ENCODE measurements at places on chromosomes 6 and 20.

DNA sequence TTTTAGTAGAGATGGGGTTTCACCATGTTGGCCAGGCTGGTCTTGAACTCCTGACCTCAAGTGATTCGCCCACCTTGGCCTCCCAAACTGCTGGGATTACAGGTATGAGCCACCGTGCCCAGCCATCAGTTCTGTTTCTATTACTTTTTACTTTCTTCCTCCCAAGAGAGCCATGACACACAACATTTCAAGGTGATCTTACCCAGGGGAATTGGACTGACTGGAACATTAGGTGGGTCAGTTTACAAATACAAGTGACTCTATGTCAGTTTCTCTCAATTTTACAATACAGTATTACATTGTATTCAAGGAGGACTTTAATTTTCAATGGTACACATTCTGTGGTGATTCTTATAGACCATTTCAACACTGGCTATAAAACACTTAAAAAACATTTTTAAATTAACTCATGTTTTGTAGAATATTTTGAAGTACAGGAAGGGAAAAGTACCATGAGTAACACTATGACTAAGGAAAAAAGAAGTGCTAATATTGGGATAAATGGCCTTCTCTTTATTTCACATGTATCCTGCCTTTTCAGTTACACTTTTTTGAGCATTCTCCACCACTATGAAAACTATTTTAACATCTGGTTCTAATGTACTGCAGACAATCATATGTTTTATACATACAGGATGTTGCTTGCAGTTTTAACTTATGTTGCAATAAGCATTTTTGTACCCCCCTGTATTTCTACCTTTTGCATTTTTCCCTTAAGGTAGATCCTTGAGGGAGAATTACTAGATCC lies 8.4 kb downstream of the TPBG start:
- H3K36me3 ChIP-seq, result no peaks in the 10 kb centered on the region
- no peak overlapping the region for H3K27ac ChIP-seq
- H3K4me1 ChIP-seq, result no peaks in the 10 kb centered on the region
- no peak overlapping the region for H3K4me3 ChIP-seq
- no peak for DNase-seq

DNA sequence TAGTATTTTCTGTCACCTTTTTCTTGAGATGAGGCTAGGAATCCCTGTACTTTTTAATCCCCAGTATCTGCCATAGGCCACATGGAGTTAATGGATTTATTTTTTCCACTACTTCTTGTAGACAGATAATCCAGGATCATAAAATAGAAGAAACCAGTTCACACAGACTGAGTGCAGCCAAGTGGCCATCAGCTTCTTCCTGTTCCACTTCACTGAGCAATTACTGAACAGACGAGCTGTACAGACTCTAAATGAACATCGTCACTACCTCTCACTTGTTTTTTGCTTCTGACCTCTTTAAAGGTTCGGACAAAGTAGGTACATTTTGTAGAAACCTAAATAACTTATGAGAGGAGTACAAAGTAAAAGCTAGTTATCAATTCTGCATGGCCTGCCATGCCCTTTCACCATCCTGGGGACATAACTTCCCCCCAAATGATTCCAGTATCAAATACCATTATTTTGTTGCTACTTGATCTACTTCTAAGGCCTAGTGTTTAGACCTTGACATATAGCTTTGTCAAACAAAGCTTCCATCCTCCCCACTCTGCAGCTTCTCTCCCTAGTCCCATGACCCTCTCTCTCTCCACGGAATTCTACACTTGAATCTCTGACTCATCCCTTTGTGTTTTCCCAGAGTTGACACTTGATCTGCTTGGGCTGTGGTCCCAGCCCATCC lies 34.4 kb upstream of the ARHGAP18 start:
- H3K36me3 ChIP-seq, result no peaks in the 10 kb centered on the region
- no peak overlapping the region for H3K27ac ChIP-seq
- H3K4me3 ChIP-seq, result no peak overlapping the region
- DNase-seq, result no peak

GRCh38 chr6:39188571-39188970 lies 40.7 kb downstream of the KCNK5 start:
- no peaks in the 10 kb centered on the region for H3K27me3 ChIP-seq
- peaks cover 52% of the 10 kb centered on the region for H3K36me3 ChIP-seq
- no peak overlapping the region for H3K27ac ChIP-seq
- peaks cover 17% of the 10 kb centered on the region for H3K4me1 ChIP-seq
- no peak for DNase-seq

DNA sequence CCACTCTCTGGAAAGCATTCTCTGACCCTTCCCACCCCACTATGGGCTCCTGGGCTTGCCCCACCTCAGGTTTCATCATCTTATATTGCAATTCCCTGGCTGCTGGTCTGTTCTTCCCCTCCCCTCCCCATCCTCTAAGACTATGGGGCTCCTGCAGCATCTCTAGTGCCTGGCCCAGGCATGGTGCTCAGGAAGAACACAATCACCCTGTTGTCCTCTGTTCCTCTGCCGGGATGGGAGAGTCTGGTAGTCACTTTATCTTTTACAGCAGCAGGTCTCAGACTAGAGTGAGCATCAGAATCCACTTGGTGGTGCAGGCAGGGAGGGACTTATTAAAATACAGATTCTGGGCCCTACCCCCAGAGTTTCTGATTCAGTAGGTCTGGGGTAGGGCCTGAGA lies 5.0 kb upstream of the LPIN3 start:
- peaks cover 5% of the 10 kb centered on the region for H3K4me1 ChIP-seq
- no peaks in the 10 kb centered on the region for H3K36me3 ChIP-seq
- H3K27ac ChIP-seq, result no peak overlapping the region
- peaks cover 7% of the 10 kb centered on the region for H3K27me3 ChIP-seq
- DNase-seq, result no peak
- H3K4me3 ChIP-seq, result no peak overlapping the region

DNA sequence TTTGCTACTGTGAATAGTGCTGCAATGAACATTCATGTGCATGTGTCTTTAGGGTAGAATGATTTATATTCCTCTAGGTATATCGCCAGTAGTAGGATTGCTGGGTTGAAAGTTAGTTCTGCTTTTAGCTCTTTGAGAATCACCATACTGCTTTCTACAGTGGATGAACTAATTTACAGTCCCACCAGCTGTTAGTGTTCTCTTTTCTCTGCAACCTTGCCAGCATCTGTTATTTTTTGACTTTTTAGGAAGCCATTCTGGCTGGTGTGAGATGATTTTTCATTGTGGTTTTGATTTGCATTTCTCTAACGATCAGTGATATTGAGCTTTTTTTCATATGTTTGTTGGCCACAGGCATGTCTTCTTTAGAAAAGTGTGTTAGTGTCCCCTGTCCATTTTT lies 40.0 kb downstream of the PLG start:
- H3K4me1 ChIP-seq, result no peaks in the 10 kb centered on the region
- no peak overlapping the region for H3K4me3 ChIP-seq
- DNase-seq, result no peak
- H3K27ac ChIP-seq, result no peak overlapping the region
- no peaks in the 10 kb centered on the region for H3K36me3 ChIP-seq
- H3K27me3 ChIP-seq, result peaks cover 2% of the 10 kb centered on the region

DNA sequence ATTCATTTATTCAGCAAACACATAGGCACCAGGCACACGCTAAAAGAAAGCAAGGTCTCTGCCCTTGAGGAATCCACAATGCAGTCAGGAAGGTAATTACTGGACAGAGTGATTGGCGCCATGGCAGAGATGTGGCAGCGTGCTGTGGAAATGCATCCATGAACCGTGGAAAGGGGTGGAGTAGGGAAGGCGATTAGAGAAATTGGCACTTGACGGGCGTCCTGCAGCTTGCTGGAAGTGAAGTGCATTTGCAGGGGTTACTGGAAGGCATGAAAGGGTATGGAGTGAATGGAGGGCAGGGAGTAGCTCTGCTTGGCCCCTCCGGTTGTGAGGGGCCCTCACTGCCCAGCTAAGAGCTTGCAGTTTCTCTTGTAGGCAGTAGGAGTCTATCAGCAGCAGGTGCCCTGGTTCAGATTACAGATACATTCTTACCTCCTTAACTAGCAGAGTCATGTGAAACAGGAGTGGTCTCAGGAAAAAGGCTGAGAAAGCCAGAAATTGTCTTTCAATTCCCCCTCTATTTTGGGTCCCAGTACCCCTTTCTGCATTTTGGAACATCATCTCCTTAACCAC lies 122.5 kb upstream of the TIAM2 start:
- H3K27me3 ChIP-seq, result no peaks in the 10 kb centered on the region
- H3K27ac ChIP-seq, result no peak overlapping the region
- H3K36me3 ChIP-seq, result peaks cover 2% of the 10 kb centered on the region
- H3K4me1 ChIP-seq, result peaks cover 5% of the 10 kb centered on the region
- H3K4me3 ChIP-seq, result no peak overlapping the region
- no peak for DNase-seq

Data from activated naive CD8-positive, alpha-beta T cell treated with anti-CD3 and anti-CD28 coated beads, Interleukin-2, amount 50 U/mL, for 24 hours (primary cell).